Cortex of kidney (tissue), 1 donor: ENCODE measurements at places on chromosomes 12 and 14.

DNA sequence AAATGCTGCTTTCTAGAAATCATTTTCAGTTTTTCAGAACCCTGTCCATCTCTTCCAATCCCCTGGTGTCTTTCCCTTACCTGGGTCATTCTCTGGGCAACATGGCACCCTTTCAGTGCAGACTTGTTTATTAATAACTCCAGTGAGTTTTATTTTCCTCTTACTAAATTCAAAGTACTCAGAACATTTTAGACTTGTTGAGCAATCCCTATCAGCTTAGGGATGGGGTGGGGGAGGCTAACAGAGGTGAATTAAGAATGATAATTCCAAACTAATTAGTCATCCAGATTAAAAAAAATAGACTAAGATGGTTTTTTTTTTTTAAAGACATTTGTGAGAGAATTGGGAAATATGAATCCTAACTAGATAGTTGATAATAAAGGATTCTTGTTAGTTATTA is 10.7 kb downstream of the GPRC5A start:
- no peak for DNase-seq

DNA sequence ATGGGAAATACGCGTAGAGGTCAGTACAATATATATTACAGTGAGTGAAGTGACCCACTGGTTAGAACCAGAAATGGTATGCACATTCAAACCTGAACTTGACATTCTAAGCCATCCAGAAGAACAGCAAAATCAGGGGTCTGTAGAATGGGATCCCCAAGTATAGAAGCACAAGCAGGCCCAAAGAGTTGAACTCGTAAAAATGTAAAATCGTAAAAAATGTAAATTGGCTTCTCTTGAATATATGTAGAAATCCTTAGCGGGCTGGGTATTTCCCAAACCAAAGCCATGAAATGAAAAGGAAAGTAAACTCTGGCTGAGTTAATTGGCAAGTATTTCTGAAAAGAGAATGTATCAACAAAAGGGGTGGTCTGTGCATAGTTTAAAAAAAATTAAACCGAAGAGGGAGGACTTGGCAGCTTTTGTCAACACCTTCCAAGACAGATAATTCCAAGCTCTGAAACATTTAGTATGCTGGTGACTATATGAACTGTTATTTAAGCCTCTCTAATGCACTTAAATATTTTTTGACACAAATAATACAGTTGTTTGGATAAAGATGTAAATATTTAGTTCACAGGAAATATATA is 1505.6 kb upstream of the FLRT2 start:
- DNase-seq: no peak

- no peak for DNase-seq
These were observed 802 bp upstream of the TMPRSS12 start for GRCh38 chr12:50841716-50842531.

DNA sequence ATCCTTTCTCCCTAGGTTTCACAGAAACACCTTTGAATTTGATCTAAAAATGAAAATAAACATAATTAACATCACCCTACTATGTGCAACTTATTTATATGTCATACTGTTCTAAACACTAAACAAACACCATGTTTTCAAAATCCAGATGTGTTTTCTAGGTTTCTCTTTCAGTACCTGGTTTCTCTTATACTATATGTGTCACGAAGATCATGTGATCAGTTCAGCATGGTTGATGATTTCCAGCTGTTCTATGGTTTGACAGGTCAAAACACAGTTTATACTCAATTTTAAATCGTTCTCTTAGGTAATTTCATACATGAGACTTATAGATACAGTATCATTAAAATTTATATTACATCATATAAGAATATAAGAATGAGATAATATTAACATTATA is 373.1 kb downstream of the SOX5 start:
- no peak for DNase-seq

- DNase-seq: no peak
These were observed 118.3 kb downstream of the VEZT start for GRCh38 chr12:95335948-95336347.

- no peak for DNase-seq
These were observed 35.1 kb downstream of the TMBIM6 start for GRCh38 chr12:49776413-49776812.

- DNase-seq: no peak
These were observed 1324.7 kb downstream of the AACS start for GRCh38 chr12:126389961-126390360.

DNA sequence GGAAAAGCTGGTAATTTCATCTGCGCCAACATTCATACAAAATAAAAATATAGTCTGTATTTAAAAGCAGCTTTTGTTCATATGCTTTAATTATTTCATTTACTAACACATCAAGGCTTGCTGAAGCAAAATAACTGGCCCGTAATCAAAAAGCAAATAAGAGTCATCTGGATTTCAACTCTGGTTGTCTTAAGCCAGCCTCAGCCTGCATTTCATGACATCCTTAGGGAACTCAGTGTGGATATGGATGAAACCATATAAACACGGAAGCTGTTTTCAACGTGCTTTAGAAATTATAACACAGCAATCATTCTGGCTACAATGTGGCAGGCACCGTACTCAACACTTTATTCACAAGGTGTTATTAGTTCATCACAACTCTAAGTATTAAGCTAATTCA is 852 bp downstream of the COX16 start:
- no peak for DNase-seq

DNA sequence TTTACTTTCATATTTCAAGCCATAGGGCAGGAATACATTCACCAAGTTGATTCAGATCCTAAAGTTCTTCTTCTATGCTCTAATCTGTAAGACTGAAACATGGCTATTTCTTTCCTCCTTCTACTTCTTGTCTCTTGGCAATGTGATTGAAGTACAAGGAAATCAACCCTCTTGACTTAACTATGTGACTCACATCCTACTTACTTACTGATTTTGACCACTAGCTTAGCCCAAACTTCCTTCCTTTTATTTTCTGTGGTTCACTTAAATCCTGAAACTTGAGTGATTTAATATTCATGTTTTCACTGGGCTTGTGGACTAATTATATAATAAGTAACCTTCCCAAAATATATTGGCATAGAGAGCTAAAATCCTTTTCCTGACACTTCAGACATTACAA is 111.2 kb upstream of the NOVA1 start:
- no peak for DNase-seq

GRCh38 chr12:111893287-111893686 is 51.3 kb downstream of the MAPKAPK5 start:
- no peak for DNase-seq

DNA sequence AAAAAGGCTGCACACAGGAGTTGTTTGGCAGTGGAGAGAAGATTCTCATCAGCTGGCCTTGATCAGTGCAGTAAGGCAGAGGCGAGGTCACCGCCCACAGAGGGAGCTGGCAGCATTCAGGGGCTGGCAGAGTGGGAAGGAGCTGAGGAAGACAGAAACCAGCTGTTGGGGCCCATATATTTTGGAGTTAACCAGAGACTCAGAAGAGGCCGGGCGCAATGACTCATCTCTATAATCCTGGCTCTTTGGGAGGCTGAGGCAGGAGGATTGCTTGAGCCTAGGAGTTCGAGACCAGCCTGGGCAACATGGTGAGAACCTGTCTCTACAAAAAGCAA is 17.7 kb downstream of the SMCO2 start:
- no peak for DNase-seq

DNA sequence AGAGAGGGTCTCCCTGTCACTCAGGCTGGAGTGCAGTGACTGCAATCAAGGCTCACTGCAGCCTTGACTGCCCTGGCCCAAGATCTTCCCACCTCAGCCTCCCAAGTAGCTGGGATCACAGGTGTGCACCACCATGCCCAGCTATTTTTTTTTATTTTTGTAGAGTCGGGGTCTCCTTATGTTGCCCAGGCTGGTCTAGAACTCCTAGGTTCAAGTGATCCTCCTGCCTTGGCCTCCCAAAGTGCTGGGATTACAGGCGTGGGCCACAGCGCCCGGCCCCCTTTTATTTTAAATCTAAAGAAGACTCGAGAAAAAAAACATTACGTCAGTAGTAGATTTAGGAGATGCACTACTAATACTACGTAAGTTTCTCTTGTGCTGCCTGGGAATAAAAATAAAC is 14.3 kb downstream of the FOS start:
- no peak for DNase-seq

DNA sequence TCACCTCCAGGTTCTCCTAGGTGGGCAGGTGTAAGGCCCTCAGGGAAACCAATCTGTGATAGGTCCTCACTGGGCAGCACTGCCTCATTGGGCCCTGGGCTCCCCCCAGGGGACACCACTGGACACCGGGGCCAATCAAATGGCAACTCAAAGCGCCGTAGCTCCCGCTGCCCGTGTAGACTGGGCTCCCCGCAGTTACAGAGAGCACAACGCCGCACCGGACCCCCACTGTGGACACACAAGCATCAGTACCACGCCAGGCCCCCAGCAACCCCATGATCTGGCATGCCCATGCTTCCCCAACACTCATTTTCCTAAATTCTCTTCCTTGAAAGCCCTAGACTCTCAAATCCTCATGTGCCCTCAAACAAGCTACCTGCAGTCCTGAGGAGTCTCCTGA is 6.1 kb downstream of the KMT2D start:
- DNase-seq: no peak

- DNase-seq: no peak
These were observed at the start of gene GNG2 for GRCh38 chr14:51860164-51860824. Gene GNG2 (plus strand): TSS chr14:51860612. CDS start chr14:51950679, 90,067 bp downstream.

DNA sequence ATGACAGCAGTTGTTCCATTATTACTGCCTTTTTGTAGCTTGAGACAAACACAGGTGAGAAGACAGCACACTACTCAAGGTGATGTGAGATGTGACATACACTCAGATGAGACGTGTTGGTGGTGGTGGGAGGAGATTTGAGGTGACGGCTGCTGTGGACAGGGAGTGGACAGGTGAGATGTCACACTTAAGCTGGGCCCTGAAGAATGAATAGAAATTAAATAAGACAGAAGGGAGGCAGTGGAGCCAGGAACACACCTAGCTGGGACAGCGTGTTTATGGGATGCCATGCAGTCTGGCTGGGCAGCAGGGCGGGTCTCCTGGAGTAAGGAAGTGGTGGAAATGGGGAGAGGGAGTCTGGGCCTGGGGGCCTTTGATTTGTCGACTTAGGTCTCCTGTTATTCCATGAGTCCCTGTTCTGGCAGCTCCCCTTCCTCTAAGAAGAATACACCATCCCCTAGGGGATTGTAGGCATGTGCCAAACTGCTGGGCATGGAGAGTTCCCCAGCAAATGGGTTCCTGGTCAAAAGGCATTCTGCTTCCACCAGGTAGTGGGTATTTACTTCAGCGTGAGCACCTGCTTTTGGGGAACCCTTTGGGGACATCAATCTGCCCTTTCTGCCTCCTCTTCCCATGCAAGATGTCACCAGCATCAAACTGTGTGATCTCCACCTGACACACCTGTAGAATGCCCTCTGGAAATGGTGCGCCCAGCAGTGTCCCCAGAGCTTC is 71.2 kb upstream of the ESRRB start:
- no peak for DNase-seq

DNA sequence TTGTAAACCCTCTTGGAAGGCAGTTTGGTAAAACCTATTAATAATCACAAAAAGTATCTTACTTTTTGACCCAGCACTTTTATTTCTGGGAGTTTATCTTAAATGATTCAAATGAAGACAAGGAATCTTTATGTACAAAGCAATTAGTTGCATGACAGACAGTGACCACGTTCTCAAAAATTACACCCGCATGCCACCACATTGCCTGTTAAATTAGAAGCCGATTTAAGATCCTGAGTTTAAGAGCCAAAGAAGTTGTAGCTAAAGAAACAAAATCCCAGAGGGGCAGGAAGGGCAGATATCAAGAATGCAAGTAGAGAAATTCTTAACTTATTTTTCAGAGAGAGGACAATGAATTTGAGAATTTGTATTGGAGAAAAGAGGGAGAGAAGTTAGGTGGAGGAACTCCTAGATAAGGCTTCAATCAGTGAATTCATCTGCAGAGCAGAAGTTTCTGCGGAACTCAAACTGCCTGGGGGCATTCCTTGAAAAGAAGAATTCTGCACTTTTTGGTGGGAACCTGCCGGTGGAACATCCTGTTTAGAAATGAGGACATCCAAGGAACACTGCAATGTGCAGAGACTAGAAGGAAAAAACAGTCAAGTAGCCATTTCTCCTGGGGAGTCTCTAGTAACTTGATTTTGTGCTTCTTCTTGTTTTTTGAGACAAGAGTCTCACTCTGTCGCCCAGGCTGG is 1.1 kb upstream of the RIOX1 start:
- DNase-seq: no peak
